Stimulated activated CD8-positive, alpha-beta memory T cell treated with anti-CD3 and anti-CD28 coated beads, Interleukin-4, amount 100 ng/mL, for 1 hour (primary cell): ENCODE measurements at places on chromosomes 4 and X.

- no peak for DNase-seq
Measured at GRCh38 chr4:169791527-169792156, 33.9 kb upstream of the HPF1 start.

GRCh38 chr4:3193531-3194203 lies 55.3 kb upstream of the MSANTD1 start:
- no peak for DNase-seq

DNA sequence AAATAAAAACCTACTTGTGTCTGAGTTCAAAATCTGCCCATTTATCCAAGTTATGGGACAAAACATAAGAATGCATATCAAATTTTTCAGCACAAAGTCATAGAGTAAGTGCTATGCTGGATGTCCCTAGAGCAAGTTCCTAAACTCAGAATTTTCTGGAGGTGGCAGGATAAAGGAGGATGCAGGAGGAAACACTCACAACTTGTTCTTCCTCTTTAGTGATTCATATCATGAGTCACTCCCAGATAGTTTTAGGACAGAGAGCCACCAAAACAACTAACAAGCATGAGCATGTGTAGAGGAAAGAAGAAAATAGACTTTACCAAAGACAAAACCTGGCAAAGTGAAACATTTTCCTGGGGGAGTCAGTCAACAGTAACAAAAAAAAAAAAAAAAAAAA lies 302.7 kb downstream of the KCTD8 start:
- DNase-seq: no peak

GRCh38 chr4:184816962-184817361 lies 8.8 kb downstream of the ACSL1 start:
- DNase-seq: no peak

DNA sequence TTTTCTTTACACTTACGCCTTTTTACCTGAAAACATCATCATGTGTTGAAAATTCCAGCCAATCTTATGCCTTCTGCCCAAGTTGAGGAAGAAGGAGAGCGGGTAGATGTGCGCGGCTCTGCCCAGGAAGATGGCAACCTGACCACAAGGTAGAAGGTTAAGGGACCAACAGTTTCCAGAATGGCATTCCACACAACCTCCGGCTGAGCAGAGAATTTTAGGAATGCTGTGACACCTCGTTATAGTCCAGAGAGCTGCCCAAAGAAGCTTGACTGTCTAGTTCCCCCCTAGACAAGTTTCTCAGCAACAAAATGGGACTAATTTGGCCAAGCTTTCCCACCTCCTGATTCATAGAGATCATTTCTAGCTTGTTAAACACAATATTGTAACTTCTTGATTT lies 75.1 kb downstream of the CHST7 start:
- no peak for DNase-seq

- DNase-seq: no peak
Measured at GRCh38 chr4:52868133-52868532, 6.0 kb downstream of the RASL11B start.

- DNase-seq: no peak
Measured at GRCh38 chr4:119834906-119835612, 206.5 kb upstream of the PDE5A start.
